ENCODE measurements at places on chromosomes 1 and 21. TPM values are rescaled to one million over a fixed set of nuclear protein-coding genes. Genes with fewer than 3 reads are reported as not detected.

DNA sequence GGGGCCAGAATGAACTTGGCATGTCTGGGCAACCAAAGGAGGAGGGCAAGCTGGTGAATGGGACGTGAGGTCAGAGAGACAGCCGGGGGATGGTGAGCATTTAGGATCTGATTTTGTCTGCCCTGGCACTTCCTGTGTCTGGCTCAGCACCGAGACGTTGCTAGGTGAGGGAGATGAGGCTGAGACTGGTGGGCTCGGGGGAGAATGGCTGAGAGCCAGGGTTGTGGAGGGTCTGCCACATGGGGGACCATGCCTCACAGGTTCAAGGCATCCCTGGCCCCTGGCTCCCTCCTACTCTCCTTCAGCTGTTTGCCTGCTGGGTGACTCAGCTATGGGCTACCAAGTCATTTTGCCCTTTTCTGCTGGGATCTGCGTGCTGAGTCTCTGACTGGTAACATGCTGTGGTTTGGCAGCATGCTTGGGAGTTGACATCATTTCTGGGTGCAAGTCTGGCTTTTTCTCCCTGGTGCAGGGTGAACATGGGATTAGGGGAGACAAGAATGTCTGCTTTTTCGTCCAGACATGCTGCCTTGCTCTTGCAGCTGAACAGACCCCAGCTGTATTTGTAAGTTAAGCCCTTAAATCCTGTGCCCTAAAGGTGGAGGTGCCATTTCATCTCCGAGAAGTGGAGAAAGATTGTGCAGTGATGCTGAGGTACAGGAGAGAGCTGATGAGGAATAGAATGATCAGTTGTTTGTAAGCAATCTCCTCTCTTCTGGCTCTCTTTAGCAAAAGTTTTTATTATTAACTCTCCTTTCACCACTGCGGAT is 17.6 kb downstream of the GALNT2 start:
- peak; percentile 89 for DNase-seq

- no peak for DNase-seq
These were observed 45.8 kb downstream of the COLGALT2 start for GRCh38 chr1:183991756-183992155.

- DNase-seq, result no peak
These were observed 2.8 kb upstream of the ZMPSTE24 start for GRCh38 chr1:40255231-40255630.

GRCh38 chr1:205210756-205211168 is 740 bp downstream of the DSTYK start:
- no peak for DNase-seq

DNA sequence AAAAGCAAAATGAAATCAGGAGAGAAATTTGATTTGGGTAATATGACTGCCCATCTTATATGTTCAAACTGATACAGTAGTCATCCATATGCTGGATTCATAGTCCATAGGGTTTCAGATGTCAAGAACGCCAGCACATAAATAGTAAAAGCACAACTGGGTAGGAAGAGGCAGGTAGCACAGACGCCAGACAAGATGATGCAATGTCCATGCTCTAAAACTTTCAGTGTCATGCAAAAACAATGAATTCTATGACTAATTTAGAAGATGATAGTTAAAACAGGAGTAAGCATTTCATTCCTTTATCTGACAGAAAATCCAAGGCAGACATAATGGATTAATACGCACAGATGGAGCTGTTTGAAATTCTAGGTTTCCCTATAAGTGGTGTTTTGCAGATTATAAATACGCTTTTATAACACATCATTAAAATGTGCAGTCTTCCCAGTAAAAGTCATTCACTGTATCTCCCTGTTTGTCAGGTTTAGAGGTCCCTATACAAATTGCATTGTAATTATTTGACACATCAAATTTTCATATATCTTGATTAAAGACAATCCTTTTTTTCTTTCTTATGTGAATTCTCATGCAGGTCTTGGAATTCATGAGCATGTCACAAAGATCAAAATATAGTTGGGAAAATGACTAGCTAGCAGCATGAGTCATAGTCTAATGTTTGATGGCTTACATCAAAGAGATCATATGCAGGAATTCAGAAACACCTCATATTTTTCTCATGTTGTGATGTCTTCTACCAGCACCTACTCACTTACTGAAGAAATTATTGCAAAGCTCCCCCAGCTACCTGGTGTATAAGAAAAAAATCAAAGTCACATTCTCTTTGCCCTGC is 139.9 kb downstream of the DSCAM start:
- no peak for DNase-seq

DNA sequence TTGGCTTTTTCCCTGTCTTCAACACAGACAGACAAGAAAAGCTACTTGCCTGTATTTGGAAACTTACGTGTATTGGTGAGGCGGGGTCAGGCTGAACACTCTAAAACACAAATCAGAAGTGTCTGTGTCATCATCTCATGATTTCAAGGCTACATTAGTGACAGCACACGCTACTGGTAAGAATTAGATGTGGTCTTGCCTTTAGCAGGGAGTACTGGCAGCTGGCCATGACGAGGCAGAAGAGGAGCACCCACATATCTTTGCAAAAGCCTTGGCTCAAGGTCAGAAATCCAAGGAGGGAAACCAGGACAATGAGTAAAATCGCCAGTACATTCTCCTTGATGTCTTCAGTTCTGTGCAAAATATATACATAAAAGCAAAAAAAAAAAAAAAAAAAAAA is 77.7 kb downstream of the PCNX2 start:
- no peak for DNase-seq

GRCh38 chr1:205382561-205382960 is 25.8 kb upstream of the KLHDC8A start:
- DNase-seq, result no peak

DNA sequence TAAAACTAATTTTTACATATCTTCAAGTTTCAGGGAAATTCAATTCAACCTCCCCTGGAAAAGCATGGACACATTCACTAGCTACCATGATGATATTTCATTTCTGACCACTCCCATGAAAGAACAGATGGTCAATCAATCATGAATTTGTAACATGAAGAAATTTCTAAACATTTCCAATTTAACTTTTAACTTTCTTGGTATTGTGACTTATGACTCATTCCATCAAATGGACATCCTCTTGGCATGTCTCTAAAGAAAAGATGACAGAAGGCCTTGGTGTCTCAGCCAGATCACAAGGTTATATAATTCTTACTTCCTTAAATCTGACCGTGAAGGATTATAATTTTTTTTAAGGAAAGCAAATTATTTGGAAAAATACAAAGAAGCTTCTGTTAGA is 10.5 kb upstream of the MCOLN3 start:
- DNase-seq, result no peak

The LMO4 gene
- 38.5 TPM for total RNA-seq

Measured in HCT116 (cell line).